T-helper 2 cell (primary cell): ENCODE measurements at places on chromosomes 12 and 14.

DNA sequence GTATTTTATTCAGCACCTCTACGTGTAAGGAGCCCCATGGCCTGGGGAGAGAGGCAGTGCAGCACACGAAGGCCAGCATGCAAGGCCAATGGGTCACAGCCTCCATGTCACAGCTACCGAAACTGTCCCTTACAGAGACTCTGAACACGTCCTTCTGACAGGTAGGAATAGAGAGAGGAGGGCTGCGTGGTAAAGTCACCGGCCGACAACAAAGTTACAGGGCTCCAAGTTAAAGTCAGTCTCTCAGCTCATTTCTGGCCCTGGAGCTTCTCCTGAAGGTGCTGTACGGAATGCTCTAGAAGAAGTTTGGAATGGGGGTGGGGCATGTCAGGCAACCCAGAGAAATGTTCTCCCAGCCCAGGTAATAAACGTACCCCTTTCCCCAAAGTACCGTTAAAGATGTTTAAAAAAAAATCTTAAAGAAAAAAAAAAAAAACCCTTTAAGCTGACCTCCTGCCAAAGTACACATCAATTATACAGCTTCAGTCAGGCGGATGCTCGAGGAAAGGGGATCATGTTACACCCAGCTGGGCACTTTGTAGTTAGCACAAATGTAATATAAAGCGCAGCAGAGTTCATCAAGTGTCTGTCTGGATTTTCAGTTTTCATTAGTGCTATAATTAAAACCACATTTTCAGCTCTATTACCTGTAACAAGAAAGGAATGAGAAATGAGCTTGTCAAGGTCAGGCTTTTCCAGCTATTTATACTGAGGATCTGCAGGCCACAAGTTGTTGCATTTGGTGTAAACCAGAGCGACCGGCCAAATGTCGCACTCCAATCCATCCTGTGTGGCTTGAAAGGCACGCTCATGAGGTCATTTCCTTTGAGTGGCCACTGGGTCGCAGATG is 53.3 kb upstream of the CDKN3 start:
- no peak for DNase-seq

GRCh38 chr14:61103541-61104339 is 122.7 kb downstream of the SLC38A6 start:
- no peak for DNase-seq

DNA sequence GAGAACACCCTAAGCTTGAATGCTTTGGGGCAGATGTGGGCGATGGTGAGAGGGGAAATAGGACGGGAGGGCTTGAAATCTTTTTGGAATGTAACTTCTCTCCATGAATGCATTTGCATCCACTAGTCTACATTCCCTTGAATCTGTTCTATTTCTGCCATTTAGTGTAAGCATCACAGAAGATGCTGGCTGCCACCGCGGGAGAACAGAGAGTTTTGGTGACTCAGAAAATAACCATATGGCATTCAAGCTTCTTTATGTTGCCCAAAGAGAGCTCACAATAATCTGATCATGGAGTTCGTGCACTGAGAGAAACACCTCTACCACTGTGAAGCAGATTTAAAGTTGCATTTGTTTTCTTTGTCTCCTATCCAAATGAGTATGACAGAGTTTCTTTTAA is 52.6 kb upstream of the OTX2 start:
- no peak for DNase-seq

- no peak for DNase-seq
Observed at GRCh38 chr12:4451694-4452093, 6.1 kb upstream of the FGF6 start.

DNA sequence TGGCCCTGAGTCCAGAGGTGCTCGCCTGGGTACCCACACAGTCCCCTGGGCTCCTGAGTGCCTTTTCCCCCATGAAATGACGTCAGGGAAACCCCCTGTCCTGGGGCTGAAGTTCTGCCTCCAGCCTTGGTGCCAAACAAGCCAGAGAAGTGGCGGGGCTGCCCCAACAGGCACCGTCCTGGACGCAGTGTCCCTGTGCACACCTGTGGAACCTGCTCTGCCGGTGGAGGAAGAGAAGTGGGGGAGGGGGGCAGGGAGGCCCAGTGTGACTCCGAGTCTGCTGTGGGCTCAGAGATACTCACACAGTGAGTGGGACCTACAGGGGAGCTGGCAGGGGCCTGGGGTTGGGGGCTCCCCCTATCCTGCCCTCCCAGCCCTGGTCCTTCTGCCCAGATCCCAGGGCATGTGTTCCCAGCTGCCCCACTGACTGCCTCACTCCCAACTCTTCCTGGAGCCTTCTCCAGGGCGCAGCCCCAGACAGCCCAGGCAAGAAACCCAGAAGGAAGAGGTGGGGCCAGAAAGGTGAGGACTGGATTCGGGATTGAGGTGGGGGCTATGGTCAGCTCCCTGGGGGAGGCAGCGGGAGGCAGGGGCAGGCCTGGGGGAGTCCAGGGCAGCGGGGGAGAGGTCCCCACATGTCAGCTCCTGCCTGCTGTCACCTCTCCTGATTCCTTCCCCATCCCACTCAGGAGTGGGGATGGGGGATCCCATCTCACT is 24.7 kb downstream of the CCDC85C start:
- no peak for DNase-seq

DNA sequence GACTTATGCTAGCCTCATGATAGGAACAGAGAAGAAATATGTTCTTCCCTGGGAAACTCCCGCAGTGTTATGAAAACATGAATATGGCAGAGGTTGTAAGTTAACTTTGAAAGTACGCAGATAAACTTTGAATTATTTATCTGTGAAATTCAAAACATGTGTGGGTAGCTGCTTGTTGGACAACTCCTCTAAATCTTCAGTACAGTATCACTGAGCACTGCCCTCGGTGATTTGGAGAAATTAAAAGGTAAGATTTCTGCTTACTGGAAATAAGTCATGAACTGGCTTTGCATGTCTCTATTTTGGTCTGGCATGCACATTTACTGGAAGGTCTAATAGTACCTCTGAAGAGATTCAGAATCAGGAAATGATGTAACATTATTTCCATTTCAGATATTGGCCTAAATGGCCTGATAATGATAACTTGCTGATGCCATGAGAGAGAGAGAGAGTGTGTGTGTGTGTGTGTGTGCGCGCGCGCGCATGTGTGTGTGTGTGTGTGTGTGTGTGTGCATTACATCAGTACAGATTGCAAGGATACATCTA is 1441.9 kb upstream of the FLRT2 start:
- DNase-seq: no peak

DNA sequence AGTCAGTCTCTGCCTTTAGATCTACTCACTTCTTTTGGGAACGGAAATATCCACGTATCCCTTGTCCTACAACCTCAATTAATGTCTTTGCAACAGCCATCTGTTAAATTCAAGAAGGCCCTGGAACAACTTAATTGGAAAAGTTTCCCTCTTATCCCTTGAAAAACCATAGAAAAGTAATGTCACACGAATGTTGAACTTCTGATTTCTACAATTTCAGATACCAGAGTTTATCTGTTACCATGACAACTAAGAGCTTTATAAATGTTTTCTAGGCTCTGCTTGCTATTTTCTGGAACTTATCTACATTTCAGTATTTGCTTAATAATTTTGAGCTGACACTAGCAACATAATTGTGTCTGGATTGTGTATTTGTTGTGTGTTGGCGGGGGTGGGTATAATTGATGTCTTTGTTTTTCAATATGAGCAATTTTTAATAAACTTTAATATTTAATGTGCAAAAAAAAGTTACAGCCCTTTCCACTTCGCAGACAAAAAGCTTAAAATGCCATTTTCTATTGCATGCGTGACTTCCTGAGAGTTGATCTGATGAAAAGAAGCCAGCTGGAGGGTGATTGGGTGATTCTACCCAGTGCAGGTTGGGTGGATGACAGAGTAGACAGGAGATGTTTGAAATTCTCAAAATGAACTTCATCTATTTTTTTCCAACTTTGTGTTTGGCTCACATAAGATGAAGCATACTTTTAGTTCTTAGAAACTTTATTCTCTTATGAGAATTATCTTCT is 11.8 kb upstream of the EDDM3A start:
- DNase-seq: no peak

DNA sequence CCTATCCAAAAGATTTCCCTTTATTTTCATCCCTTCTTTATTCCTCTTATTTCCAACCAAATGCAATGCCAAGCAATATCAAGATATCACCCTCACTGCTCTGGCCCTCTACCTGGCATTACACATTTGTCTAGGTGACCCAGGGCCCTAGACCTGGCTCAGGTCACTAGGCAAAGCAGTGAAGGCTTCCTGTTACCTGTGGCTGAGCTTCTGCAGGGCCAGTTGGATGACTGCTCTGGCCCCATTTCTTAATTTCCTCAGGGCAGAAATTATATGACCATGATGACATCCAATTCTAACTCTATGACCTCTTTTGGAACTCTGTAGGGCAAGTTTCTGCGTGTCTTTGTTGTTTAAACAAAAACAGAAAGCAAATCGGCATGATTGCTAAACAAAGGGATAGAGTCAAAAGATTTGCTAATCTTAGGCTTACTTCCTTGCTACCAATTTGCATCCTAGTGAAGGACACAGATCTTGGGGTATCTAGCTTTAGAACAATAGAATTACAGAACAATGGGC is 7.4 kb upstream of the CCDC198 start:
- DNase-seq: no peak

DNA sequence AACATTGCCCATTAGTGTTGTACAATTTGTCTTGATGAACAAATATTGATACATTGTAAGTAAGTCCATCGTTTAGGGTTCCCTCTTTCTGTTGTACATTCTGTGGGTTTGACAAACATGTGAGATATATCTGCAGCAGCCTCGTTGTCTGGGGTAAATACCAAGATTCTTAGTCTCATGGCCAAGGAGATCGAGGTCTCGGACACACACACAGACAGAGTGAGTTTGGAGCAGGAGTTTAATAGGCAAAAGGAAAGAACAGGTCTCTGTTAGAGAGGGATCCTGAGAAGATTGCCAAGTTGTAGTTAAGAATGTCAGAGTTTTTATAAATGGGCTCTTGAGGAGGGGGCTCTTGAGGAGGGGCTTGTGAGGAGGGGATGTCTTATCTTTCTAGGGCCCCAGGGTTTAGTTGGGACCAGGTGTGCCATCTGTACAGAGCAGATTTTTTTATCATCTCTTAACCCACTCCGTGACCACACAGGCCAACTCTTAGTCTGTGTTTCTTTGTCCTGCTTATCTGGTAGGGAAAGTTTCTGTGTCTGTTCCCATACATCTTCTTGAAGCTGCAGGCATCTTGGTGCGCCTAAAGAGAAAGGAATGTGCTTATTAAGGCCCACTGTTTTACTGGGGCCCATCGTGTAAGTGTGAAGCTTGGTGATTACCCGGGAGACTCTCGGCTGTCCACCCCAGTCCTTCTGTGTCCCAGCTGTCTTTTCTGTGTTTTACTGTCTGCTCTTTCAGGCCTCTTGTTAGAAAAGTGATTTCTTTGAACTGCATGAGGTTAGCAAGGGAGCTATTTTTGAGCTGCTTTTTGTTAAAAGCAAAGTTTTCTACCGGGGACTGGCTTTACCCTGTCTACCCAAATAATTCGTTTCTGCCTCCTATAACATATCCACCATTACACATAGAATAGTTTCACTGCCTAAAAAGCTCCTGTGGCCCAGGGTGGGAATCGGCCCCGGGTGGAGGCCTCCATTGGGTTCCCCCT is 22.4 kb upstream of the CLEC2D start:
- DNase-seq: no peak

DNA sequence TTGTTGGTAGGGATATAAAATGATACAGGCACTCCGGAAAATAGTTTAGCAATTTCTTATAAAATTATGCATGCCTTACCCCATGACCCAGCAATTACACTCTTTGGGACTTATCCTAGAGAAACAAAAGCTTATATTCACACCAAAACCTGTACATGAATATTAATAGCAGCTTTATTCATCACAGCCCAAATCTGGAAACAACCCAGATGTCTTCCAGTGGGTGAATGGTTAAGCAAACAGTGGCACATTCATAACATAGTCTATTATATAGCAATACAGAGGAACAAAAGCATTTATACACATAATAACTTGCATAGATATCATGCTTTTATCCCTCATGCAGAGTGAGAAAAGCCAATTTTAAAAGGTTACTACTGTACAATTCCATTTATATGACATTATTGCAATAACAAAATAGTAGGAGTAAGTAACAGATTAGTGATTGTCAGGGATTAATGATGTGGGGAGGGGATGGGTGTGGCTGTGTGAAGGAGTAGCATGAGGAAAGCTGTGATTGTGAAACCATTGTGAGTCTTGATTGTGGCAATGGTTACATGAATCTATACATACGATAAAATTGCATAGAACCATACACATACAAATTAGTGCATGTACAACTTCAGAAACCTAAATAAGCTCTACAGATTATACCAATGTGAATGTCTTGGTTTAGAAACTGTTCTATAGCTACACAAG is 363.1 kb upstream of the OR4E1 start:
- DNase-seq: no peak

- no peak for DNase-seq
Observed at GRCh38 chr14:23610090-23610814, 25.9 kb upstream of the DHRS2 start.

DNA sequence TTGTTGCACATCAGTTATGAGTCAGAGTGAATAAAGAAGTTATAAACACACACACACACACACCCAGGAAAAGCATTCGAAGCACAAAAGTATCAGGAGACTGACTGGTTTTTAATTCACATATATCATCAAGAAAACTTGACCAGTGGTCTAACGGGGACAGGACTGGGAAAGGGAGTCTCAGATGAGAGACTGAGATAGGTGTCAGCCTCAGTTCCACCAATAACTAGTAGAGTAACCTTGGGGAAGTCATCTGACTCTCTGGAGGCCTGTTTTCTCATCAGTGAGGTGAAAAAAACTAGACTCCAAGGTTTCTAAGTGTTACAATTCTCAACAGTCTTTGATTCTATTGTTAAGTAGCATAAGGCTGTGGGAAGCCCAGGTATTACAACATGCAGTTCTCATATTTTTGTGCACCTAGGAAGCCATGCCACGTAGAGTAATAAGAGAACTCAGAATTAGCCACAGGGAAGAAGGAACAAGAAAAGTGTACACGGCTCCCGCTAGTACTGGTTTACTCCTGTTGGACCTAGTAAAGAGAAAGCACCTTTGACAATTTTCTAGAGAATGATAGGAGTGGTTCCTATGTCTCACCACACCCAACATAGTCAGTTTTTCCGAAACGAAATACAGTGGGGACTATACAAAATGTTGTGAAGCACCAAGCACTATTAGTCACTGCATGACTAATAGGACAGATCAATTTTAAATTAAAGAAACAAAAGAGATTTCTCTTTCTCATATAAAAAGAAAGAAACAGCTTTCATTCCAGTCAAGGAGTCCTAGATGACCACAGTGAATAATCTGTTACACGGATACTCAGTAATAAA is 5.0 kb downstream of the PPTC7 start:
- DNase-seq: no peak

DNA sequence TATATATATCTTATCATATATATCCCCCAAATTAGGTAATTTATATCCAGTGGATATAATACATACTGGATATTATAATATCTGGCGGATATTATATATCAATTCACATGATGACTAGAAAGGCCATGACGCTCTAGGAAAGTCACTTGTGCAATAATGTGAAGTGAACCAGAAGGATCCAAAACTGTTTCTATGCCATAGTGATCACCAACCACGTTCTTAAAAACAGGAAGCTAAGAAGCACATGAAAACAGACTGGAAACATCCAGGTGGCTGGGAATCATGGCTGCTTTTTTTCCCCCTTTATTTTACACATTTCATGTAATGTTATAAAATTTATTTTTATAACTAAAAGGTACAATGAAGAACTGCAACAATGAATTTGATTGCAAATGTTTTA is 1.4 kb downstream of the GUCY2C start:
- no peak for DNase-seq

GRCh38 chr14:92970271-92970670 is 47.3 kb downstream of the CHGA start:
- no peak for DNase-seq

GRCh38 chr14:93269341-93270068 is 62.4 kb downstream of the UBR7 start:
- no peak for DNase-seq

- DNase-seq: no peak
Observed at GRCh38 chr12:6849976-6850560, 1.0 kb downstream of the CDCA3 start.
